ENCODE measurements at places on chromosomes 16 and 17.

DNA sequence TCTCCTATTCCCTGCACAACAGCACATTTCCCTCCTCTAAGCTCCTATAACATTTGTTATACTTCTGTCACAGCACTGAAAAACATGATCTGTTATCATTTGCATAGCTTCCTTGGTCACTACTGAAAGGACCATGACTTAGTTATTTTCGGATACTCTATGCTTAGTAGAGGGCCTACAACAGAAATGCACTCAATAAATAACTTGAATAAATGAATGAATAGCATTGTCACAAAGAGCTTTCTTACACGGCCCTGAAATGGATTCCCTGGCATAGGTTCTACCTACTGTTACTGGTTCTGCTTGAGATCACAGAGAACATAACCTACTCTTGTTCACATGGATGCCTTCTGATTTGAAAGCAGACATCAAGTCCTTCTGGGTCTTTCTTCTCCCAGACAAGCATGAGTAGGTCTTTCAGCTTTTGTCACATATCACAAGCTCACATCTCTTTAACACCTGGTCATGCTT is 41.6 kb downstream of the MYO1D start:
- no peak for DNase-seq

DNA sequence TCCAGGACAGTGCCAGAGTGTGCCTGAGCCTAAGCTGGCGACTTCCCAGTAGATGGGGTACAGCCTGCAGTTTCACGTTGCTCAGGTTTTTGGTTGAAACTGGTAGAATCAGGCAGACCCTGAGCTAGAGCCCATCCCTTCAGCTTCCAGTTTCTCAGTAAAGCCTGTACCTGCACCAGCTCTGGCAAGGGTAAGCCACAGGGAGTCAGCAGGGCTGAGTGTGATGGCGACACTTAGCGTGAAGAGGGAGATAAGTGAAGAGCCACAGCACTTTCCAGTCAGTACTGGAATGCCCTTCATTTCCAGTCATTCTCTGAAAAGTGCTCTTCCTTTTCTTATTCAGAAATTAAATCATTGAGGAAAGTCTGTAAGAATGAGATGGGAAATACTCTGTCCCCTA is 22.4 kb downstream of the PLD6 start:
- DNase-seq: no peak

DNA sequence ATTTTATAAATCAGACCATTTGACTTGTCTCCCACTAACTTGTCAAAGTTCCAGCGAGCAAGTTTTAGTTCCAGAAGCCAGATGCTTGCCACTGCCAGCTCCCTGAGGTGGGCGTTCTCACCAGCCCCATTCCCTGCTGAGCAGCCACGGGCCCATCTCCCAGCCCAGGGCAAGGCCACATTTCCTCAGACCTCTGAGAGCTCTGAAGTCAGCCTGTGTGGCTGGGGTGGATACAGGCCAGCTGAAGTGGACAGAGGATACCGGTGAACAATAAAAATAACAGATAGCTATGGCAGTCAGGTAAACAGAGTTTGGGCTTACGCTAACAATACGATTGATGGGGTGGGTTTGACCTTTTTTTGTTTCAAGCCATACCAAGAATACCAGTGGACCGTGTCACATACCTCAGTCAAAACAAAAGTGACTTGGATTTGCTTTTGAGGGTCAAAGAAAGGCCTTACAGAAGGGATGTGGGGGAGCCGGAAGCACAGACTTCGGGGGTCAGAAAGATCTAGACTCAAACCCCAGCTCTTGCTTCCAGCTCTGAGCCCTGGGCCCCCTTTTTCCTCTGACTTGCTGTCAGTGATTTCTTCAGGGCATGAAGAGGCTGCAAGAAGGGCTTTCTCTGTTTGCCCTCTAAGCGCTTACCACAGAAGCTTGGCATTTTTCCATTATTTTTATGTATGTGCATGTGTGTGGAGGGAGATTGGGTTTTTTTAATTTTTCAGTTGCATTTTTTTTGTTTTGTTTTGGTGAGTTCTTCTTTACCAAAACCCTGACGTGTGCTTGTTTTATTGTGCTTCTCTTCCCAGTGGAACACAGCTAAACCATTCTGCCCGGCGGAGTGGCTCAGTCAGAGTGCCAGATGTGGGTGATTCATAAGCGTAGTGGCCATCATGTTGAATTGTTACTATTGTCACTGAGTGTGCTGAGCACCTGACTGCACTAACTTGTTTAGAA is 109.9 kb downstream of the GNAO1 start:
- peak; percentile 40 for DNase-seq

- DNase-seq: no peak
Observed at GRCh38 chr16:22139008-22139407, 23.3 kb upstream of the SDR42E2 start.

- DNase-seq: no peak
Observed at GRCh38 chr17:17603895-17604225, 12.4 kb upstream of the PEMT start.

DNA sequence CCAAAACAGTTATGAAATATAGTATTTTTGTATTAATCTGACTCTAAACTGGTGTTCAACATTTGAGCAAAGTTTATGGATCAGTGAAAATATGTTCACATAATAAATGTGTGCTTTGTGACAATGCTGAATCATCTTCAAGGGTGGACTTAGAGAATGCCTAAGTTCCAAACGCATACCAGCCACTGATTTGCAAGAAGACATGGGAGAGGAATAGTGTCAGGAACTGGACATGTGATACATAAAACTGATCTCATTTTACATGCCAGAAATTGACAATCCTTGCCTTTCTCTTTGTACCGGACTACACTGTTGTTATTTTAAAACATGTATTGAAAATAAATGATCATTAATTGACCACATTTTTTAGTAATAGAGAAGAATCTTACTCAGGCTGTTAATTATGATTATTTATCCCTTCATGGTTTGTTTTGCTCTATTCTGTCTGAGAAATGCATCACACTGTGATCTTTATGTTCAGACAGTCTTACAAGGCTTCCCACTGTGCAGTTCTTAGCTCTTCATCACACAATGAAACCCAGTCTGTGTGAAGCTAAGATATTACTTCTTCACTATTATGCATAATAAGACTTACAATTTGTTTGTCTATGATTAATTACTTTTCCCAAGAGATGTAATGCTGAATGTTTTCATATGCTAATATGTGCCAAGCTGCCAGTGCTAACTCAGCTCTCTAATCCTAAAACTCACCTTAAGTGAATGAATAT is 1180.6 kb upstream of the CDH8 start:
- DNase-seq: no peak

- DNase-seq: peak; percentile 73
Observed at GRCh38 chr16:57390636-57391295, 13.8 kb upstream of the CCL17 start.

GRCh38 chr17:65977041-65977440 is 214.9 kb downstream of the CEP112 start:
- DNase-seq: no peak

DNA sequence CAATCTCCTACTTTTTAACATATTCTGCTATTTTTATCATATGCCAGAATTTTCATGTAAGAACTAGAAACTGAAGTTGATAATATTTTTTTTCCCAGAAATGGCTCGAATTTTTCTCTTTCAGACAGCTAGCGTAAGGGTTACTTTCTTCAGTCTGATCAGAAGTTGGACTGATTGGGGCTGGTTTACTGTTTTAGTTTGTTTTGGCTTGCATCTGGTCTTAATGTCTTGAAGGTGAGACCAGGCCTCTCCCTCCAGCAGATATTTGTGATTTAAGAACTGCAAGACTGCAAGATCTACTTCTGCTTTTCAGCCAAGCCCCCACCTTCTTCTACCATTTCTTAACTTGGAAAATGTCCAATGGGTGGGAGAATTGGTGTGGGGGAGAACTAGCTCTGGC is 266.4 kb downstream of the HAPSTR1 start:
- no peak for DNase-seq

GRCh38 chr17:3636154-3636907 is at the start of the genes CTNS and SHPK:
CTNS (plus strand) TSS chr17:3636760; CDS start chr17:3640207, 3,447 bp downstream.
SHPK (minus strand) TSS chr17:3636250; CDS start chr17:3636219, 31 bp downstream.
- peak; percentile 96 for DNase-seq

DNA sequence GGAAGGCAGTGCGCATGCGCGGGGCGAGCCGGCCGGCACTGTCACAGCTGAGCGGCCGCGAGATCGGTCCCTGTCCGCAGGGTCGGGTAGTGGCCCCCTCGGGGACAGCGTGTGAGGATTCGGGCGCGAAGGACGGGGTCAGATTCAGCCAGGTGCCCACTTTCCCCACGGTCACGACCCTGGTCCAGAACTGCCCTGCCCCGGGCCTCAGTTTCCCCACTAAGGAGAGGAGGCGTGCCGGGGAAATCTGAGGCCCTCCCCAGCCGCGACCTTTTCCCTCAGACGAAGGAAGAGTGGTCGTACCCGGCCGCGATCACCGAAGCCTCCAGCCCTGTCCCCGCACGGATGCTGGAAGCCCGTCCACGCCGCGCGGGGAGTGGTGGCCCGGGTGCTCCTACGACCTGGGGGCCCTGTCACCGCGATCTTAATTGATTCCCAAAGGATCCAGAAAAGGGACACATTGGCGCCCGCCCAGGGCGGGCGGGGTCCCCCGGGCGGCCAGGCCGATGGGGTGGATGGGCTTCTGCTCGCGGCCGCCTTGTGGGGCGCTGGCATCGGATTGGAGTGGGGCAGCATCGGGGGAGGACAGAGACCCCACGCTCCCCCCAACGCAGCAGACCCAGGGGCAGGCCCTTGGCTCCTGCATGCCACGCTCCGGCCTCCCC is 57.7 kb downstream of the SRL start:
- no peak for DNase-seq

DNA sequence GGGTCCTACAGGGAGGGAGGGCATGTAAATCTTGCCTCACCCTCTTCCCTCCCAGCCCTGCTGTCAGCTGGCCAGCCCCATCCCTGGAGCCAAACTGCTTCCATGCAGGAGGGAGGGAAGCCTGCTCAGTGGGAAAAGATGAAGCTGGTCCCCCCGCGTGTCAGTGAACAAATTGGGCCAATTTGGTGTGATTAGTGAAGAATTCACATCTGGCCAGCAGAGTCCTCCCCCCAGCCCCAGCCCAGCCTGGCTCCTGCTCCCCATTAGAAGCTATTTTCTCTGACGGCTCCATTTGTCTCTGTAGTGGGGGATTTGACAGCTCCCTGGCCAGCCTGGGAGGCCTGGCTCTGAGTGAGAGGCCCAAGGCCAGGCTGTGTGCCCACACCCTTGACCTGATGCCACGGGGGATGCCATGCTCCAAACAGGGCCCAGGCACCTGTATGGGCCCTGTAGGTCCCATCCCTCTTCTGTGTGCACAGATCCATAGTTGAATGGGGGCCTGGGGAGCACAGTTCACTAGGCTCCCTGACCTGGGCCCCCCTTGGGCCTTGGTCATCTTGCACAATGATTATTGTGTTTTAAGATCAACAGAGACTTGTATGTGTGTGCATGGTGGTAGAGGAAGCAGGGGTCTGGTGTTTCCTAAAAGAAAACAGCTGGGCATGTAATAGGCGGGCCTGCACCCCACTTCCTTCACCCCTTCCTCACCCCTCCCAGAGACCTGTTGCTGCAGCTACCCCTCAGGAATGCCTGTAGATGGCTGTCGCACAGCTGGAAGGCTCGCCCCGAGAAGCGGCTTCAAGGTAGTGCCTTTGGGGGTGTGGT is 50.7 kb upstream of the TAC4 start:
- DNase-seq: no peak

- no peak for DNase-seq
Observed at GRCh38 chr16:61014869-61015268, 1021.4 kb downstream of the CDH8 start.

DNA sequence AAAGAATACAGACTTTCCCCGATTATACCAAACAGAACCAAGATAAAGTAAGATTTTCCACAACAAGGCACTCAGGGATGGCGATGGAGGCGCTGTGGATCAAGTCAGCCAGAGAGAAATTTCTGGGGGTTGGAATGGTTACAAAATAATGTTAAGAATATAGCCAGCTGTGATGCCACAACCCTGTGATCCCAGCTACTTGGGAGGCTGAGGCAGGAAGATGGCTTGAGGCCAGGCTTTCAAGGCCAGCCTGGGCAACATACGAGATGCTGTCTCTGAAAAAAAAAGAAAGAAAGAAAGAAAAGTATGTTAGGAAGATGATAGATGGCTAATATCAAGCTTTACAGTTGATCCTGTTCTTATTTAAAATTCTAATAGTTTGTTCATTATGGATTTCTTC is 10.6 kb upstream of the ALOX12 start:
- no peak for DNase-seq

- DNase-seq: no peak
Observed at GRCh38 chr17:4759776-4760236, 11.9 kb upstream of the TM4SF5 start.

GRCh38 chr16:85908444-85908843 is 9.5 kb downstream of the IRF8 start:
- no peak for DNase-seq

DNA sequence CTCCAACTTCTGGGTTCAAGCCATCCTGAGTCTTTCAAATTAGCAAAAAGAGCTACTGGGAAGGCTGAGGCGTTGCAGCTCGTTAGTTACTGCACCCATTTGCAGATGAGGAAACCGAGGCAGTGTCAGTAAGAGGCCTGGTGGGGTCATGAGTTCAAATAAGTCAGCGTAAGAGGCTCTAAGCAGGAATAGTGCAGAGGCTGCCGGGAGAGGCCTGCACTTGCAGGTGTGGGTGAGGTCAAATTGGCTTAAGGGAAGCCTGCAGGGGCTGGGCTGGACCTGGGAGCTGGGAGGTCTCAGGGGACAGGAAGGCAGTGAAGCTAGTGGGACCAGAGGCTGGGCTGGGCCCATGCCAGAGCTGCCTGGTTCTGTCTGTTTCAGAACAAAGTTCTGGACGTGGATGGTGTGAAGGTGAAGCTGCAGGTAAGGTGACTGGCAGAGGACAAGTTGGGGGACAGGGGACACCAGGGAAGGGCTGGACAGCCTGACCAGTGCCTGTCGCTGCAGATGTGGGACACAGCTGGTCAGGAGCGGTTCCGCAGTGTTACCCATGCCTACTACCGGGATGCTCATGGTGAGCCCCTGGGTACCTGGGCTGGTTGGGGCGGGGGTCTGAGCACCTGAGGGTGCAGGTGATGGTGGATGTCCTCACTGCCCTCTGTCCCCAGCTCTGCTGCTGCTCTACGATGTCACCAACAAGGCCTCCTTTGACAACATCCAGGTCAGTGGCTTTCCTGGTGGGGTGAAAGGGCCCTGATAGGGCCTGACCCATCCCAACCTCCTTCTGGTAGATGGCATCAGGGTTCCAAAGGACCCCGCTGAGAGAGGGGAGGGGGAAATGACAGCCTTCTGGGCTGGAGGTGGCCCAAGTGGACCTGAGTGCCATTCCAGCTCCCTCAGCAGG is 3.0 kb downstream of the RAB26 start:
- DNase-seq: peak; percentile 11

GRCh38 chr17:909642-910323 is 69.8 kb downstream of the NXN start:
- DNase-seq: peak; percentile 39

- DNase-seq: peak; percentile 27
Observed at GRCh38 chr17:41992576-41992975, 24.7 kb downstream of the DNAJC7 start.

Data from cardiac fibroblast (primary cell).